ENCODE measurements at places on chromosomes 6 and 20.

DNA sequence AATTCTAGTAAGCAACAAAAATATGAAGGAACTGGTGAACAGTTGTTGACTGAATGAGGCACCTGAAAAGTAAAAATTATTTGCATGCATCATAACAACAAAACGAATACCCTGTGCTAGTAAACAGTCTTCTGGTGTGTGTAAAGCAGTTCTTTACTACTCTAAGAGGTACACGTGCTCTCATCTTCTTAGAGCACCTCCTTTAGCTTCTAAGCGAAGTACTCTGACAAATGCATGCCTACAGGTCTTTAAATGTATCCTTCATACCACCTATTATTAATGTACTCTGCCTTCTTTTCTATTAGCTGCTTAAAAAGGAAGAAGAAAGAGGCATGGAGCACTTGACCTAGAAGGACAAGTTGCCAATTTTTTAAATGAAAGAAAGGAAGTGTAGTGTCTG, 32.2 kb upstream of the MYB start:
- DNase-seq = no peak

- no peak for DNase-seq
Measured at GRCh38 chr6:88748141-88748540, 215.3 kb downstream of the RNGTT start.

DNA sequence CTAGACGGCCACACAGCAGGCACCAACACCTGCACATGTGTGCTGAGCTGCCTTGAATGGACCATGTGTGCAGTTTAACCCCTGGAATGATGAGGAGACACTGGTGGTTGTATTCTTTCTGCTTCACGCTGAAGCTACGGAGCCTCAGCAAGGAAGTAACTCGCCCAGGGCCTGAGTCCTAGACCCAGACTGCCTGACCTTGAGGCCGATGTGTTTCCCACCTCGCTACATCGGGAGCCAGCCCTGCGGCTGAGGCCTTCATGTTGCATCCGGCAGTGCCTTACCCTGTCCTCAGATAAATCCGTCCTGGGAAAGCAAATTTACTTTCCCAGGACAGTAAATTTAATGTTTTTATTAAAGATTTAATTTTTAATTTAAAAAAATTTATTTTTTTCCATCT, 110.0 kb upstream of the MTHFD1L start:
- no peak for DNase-seq

DNA sequence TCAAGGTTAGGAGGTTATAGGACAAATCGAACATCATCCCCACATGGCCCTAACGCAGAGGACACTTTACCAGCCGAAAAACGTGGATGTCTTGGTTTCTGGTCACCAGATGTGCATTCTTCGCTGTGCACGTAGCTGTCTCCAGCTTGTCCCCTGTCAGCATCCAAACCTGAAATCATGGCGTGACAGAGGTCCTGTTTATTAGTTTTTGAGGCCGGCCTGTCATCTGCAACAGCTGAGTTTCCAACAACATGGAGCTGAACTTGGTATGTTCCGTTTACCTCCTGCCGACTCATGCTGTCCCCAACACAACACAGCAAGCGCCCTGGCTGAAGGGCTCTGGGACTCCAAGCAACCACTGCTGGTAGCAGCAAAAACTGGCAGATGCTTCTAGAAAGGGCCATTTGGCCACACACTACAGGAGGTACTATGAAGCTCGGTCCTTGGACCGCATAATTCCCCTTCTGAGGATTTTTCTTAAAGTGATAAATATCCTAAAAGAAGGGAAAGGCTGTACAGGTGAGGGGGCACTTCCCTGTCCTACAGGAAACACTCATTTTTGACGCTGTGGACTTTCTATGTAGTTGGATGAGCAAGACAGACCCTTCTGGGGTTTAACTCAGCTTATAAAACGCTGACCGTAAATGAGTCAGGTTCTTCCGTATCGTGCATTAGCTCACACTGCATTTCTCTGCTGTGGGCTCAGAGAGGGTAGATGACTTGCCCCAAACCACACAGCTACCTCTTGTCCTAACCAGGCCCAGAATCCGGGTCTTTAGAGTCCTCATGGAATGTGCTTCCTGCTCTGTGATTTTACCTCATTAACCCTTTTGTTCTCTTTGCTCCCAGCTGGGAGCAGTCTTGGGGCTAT, 79.7 kb upstream of the NFATC2 start:
- DNase-seq = no peak

DNA sequence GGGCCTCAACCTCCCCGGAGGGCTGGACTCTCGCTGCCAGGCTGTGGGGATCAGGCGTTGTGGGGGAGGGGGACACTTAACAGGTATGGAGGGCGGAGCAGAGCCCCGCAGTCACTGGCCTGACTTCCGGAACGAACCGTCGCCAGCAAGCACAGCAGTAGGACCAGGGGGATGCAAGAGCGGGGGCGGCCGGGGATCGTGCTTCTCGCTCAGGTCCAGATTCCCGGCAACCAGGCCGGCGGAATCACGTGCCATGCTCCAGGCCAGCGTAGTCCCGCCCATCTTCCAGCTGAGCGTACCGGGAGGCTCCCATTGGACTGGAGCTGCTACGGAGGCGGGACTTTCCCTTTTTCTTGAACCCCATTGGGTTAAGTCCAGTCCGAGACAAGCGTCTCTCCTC, 10.0 kb upstream of the POU5F1 start:
- DNase-seq = peak; percentile 48

DNA sequence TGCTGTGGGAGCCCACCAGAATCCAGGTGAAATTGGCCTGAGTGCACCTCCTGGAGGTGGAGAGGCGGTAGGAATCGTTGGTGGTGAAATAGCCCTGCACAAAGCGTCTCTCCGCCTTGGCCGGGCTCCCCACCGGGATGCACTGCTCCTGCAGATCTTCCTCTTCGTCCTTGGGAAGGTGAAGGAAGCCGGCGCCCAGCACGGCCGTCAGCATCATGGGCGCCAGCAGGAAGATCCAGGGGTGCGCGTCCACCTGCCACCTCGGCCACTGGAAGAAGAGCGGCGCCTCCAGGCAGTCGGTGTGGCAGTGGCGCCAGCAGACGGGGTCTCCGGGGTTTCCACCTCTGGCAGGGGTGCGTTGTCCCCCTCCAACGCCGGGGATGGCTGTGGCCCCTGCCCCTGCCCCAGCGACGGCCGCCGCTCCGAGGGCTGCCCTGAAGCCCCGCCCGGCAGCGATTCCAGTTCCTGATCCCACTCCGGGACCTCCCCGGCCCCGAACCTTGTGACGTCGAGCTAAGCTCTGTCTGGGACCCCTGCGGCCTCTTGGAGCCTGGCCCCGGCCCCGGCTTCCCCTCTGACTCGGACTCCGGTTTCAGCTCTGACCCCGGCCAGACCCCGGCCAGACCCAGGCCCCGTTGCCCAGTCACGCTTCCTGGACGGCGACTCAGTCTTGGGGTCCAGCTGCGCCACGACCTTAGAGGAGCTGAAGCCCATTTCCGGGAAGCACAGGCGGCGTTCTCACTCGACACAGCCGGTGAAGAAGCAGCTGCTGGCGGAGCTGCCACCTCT, 91.9 kb downstream of the CD164 start:
- no peak for DNase-seq

Measured in activated T-cell treated with anti-CD3 and anti-CD28 coated beads for 24 hours (primary cell).